Caki2 (cell line): ENCODE measurements at places on chromosomes 6 and 20.
A peak's percentile ranks its signal among the peaks of the same experiment; 100 is the strongest.

DNA sequence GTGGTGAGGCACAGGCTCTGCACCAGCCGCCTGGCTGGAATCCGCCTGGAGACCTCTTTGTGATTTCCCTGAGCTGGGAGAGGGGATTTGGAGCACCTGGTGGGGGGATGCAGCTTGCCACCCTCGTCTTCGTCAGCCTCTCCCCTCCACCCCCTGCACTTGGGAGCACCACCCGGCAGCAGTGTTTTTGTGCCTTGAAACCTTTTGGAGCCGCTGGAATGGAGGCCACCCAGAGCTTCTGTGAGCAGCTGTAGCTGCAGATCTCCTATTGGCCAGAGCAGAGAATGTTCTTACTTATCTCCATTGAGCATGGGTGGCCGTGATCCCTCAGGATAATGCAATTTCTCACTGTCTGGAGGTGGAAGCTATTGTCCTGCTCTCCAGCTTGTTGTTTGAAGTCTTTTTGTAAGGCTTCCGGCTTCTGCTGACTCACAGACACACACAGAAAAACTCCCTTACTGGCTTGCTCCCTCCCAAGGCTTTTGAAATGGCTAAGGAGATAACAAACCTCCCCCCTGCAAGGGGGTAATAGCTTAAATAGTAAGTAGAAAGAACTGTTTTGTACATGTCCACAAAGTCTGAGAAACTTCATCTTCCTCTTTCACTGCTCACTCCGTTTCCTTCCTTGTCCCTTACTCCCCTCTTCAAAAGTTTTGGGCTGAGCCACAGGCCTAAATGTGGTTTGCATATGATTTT, 271.2 kb downstream of the PRL start:
- peak; percentile 29 for DNase-seq

- DNase-seq = no peak
Measured at GRCh38 chr20:32411955-32412706, 54.0 kb downstream of the ASXL1 start.

GRCh38 chr20:60749804-60750602, 502.1 kb upstream of the CDH4 start:
- no peak for DNase-seq

DNA sequence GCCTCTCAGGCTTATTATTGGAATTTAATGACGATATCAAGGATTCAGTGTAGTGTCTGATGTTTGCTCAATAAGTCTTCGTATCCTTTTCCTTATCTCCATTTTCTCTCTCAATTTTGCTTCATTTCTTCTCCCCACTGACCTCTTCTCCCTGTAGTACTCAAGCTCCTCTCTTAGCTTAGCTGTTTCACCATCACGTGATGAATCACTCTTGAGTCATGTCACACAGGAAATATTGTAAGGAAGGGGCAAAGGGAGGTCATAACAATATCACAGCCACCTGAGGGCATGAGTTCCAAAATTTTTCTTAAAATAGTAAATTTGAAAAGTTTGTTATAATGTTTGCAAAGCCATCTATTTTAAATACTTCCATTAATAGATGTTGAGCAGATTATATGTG, 392.2 kb upstream of the MARCKS start:
- DNase-seq = peak; percentile 28

DNA sequence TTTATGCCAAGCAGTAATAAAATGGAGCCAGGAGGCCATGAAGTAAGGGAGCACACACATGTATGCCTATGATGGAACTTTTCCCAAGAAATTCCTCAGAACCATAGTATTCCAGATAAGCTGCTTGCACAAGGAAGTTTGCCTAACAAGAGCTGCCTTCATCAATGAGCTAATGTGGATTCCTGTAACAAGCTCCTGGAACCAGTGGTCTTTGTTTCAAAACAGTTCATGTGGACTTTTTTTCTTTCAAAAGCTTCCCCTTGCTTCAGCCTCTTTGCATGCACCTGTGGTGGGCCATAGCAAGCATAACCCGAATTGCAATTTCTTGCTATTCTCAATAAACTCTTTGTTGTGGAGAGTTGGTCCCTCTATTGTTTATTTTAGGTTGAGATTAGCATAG, 359.6 kb downstream of the UTRN start:
- no peak for DNase-seq

- DNase-seq = no peak
Measured at GRCh38 chr6:86474081-86474480, 463.2 kb upstream of the HTR1E start.

DNA sequence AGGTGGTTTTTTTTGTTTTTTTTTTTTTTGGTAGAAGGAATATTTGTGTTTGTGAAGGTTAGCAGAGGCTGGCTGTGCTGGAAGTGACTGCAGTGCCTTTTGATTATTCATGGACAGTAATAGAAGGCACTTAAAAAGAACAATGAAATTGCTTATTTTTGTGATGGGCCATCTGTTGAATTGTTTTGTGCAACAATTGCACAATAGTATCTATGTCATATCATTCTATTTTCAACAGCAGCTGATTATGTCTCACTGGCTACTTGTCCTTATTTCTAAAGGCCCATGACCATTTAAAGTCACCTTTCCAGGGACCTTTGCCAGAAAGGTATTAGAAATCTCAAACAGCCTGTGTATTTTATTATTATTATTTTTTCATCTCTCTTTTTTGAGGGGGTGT, 70.6 kb downstream of the AFG1L start:
- no peak for DNase-seq

GRCh38 chr20:4230651-4231050, 215.3 kb upstream of the RNF24 start:
- no peak for DNase-seq

DNA sequence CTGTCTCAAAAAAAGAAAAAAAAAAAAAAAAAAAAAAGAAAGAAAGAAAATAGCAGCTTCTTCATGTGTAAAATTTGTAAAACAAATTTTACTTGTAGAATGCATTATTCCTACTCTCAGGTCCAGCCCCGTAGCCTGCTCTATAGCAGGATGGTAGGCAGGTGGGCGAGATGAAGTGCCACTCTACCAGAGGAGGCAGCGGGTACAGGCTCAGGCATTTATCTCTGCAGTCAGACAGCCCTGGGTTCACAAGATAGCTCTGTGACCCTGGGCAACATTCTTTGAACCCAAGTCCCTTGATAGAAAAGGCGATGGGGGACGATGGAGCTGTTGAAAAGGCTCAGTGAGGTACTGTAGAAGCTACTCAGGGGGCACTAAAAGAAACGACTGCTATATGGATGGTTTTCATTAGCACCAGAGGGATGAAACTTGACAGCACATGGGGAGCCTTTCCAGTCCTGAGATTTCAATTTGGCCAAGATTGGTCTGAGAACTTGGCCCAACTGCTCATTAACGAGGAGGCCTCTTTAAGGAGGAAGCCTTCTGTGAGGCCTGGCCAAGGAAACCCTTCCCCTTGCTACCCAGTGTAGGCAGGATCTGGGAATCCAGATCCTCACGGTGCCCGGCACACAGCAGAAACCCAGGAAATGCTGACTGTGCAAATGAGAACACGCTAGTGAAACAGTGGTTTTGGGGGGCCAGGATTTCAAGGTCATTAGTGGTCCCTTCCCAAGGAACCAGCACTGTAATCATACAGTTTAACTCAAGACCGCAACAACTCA, 63.1 kb downstream of the MYH7B start:
- no peak for DNase-seq

- DNase-seq = no peak
Measured at GRCh38 chr6:144143878-144144277, 6.4 kb upstream of the STX11 start.

DNA sequence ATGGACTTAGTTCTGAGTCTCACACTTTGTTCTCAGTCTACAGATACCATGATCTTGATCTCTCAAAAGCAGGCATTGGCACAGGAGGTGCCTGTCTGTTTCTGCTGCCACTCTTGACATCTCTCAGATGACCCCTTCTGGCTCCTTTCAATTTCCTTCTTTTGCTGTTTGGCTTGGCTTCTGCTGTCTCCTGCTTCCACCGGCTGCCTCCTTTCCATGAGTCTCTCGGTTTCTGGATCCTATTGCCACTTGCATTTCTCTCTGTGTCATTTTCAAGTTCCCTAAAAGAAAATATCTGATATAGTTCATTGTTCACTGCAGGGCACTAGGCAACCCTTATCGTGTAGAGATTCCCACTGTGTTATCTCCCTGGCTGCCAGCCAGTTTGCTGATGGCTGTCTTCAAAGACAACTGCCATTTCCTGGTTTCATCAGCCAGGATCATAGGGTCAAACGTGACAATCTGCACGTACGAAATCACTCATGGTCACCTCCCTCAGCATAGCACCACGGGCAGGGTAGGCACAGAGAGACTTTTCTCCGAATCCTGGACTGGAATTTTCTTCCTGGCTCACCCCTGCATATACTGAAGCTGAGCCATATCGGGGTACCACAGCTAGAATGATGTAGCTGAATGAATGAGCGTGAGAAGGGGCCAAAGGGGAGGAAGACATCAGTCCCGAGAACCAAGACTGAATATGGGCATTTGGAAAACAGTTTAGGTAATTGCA, 144.6 kb upstream of the TMEM170B start:
- peak; percentile 54 for DNase-seq

DNA sequence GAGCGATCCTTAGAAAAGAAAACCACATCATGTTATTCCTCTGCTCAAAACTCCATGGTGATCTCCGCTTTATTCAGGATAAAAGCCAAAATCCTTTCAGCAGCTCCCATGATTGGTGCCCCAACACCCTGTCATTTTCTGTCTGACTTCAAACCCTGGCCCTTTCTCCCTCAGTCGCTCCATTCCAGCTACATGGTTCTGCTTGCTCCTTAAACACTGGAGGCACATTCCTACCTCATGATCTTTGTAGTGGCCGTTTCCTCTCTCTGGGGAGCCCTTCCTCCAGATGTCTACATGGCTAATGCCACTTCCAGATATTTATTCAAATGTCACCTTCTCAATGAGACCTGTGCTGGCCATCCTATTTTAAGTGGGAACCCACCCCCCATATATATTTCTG, 100.8 kb downstream of the CAP2 start:
- DNase-seq = no peak

- DNase-seq = no peak
Measured at GRCh38 chr20:48738399-48739304, 89.1 kb downstream of the PREX1 start.

DNA sequence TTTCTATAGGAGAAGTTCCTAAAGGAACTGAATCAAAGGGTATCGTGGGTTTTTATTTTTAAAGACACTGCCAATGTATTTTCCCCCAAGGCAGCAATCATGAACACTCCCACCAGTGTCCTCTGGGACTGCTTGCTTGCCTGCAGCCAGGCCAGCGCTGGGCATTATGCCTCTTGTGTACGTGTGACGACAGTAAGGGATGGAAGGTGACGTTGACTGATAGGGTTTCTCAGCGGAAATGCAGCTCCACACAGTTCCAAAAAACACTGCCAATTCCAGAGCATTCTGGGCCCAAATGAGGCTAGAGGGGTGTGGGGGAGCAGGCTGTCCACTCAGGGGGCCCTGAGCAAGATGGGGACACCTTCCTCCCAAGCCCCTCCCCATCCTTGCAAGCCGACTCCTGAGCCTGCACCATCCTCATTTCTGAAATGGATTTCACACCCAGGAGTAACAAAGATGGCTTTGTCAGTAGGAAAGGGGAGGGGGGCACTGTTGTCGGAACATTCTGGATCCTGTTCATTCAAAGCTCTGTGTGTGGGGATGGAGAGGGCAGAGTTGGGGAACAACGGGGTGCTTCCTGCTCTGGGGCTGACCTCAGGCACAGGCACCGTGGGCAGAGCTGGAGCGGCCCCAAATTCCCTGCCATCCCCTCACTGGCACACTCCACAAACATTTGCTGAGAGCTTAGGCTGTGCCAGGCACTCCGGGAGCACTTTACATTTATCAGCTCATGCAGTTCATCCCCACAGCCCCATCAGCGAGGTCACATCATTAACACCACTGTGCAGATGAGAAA, 20.0 kb downstream of the PREX1 start:
- no peak for DNase-seq

- no peak for DNase-seq
Measured at GRCh38 chr20:23224806-23225205, 125.8 kb upstream of the NXT1 start.

DNA sequence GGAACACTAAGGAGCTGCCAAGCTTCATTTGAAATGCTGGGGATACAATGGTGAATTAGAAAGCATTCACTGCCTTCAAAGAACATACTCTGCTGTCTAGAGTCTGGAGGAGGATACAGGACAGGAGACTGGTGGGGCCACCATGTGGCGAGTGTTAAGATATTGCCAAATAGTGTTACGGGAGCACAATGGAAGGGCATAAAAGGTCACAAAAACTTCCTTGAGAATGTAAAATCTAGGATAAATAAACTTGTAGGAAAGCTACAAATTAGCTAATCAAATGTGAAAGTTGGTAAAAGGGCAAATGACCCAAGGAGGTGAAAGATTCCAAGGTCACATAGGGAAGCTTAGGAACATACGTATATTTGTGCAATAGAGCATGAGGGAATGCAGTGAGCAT, 271.7 kb downstream of the RFPL4B start:
- no peak for DNase-seq

GRCh38 chr20:52963131-52963530, 9.0 kb upstream of the TSHZ2 start:
- DNase-seq = no peak

GRCh38 chr6:12344961-12345693, 55.0 kb downstream of the EDN1 start:
- no peak for DNase-seq

- no peak for DNase-seq
Measured at GRCh38 chr6:42522036-42522435, 41.8 kb upstream of the UBR2 start.

- peak; percentile 29 for DNase-seq
Measured at GRCh38 chr6:128723667-128724066, 159.3 kb upstream of the LAMA2 start.

DNA sequence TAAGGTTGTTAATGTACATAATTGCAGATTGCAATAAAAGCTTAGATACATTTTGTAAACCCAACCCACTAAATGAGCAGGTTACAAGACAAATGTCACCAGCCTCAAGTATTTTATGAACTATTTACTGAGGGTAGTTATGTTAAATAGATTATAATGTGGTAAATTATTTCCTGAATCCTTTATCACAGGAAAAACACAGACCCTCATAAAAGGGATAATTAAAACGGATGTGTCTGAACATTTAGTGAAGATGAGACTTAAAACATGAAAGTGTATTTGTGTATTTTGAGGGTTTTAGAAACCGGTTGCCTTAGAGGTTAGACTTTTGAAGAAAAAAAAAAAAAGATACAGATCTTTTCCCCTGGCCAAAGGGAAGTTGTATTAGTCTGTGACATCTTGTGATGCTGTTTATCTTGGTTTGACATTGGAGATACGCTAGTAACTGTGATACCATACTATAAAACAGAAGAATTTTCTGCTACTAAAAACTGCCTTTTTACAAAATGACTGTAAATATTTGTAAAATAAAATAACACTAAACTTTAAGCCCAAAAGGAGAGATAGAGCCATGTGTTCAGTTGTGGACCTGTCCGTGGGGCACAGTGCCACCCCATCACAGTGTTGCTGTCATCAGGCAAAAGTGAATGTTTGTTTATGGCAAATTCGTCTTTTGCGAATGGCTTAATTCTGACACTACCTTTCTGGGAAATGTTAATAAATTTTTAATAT, 9.7 kb downstream of the DYNLT1 start:
- DNase-seq = no peak

DNA sequence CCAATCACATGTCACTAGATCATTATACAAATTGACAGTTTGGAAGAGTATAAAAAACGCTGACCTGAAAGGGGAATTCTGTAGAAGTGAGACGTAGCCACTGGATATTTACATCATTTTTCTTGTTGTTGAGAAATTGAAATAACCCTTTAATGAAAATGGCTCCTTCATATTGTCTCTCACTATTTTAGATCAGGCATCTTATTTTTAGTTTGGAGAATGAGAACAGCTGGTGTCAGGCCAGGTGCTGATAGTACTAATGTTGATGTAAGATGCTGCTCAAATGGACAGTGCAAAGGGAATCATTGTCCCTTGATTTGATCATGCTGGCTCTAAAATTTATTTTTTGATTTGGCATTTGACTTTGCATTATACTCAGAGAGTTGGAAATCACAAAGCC, 17.4 kb downstream of the NKAIN2 start:
- no peak for DNase-seq
